Uterus (tissue), 4 donors: ENCODE measurements at places on chromosomes 2 and 18.

- no peak for DNase-seq
These were observed 18.8 kb downstream of the EPHA4 start for GRCh38 chr2:221553333-221553732.

DNA sequence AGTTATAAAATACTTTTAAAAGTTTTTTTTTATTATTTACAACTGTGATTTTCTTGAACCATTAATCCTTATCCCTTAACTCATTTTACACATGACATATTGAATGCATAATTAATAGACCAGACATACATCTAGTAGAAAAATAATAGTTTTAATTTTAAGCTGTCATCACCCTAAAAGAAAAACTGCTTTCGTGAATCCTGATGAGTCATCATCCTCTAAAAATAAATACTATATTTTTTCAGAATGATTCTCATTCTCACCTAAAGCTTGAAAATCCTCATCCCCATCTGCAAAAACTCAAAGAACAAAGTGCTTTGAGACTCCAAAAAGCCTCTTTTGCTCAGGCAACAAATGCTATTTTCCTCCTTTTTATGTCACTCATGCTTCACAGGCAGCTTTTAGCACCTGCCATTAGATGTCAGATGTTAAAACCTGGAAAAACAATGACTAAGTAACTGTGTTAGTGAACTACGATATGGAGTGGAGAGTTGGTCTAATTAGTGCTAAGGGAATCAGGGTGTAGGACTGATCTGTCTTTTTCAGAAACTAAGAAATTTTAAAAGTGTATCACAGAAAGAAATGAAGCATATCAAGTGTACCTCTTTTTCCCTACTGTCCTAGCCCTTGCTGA, 297.6 kb downstream of the TMX3 start:
- no peak for DNase-seq

- DNase-seq: no peak
These were observed 77.3 kb upstream of the UPP2 start for GRCh38 chr2:158024288-158024898.

- DNase-seq: no peak
These were observed 37.3 kb upstream of the TMEM247 start for GRCh38 chr2:46441838-46442712.

- DNase-seq: no peak
These were observed 226.1 kb upstream of the TPO start for GRCh38 chr2:1187189-1187588.

DNA sequence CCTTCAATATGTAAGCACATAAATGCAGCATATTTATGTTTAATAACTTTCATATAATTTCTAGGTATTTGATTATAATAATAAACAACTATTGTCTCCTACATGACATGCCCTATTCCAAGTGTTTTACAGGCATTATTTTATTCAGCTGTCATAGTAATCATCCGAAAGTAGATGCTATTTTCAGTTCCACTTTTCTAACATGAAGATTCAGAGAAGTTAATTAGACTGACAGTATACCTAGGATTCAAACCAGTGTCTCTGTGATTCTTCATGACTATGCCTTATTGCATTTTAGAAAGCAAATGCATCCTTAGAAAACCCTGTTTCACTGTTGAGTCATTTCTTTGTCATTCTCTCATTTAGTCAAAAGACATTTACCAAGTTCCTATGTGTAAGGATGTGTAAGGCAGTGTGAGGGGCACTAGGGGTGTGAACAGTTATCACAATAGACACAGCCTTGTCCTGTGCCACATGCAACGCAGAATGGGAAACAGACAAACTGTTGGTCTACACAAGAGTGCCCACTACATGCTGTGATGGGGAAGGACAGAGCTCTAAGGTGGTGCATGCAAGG, 79.8 kb downstream of the DTNA start:
- no peak for DNase-seq
